ENCODE measurements at places on chromosomes 13 and 19. TPM values are rescaled to one million over a fixed set of nuclear protein-coding genes. Genes with fewer than 3 reads are reported as not detected.

Gene TRPM4
- total RNA-seq, result 0.54 TPM

Gene RNF17
- not detected for total RNA-seq

Gene PSG2
- total RNA-seq, result not detected

Gene CATSPERD
- total RNA-seq, result not detected

Gene GAPDHS
- not detected for total RNA-seq

Gene LILRA5
- total RNA-seq, result not detected

Gene ANKLE1
- total RNA-seq, result 3.7 TPM

Gene CBY2
- not detected for total RNA-seq

Gene SERP2
- total RNA-seq, result 1.7 TPM

Gene ATP1A3
- 0.95 TPM for total RNA-seq

Gene CD177
- not detected for total RNA-seq

Gene ARHGAP45
- 471 TPM for total RNA-seq

Data from T-helper 1 cell treated with Interleukin-12 subunit alpha and Interleukin-12 subunit beta and Interleukin-4 antibody, amounts not matched to agents 30 ng/mL and 1 ng/mL, for 36 hours (primary cell).